ENCODE measurements at places on chromosomes 16 and 17. TPM values are rescaled to one million over a fixed set of nuclear protein-coding genes. Genes with fewer than 3 reads are reported as not detected.

Gene GRIN2C
- 0.23 TPM for polyA plus RNA-seq

Gene SYCE1L
- polyA plus RNA-seq = 0.32 TPM

Gene HOXB4
- polyA plus RNA-seq = 0.29 TPM

Gene ASGR1
- polyA plus RNA-seq = 0.19 TPM

Gene STX8
- 43.2 TPM for polyA plus RNA-seq

Gene EVI2A
- 1.9 TPM for polyA plus RNA-seq

Gene C16orf78
- not detected for polyA plus RNA-seq

Gene AIPL1
- not detected for polyA plus RNA-seq

Gene MRC2
- polyA plus RNA-seq = 15.0 TPM

Gene KLHL10
- not detected for polyA plus RNA-seq

Gene TBC1D28
- not detected for polyA plus RNA-seq

Gene SOST
- polyA plus RNA-seq = not detected

Gene CDK3
- polyA plus RNA-seq = 1.6 TPM

Gene SLC38A8
- not detected for polyA plus RNA-seq

Gene POLR3K
- polyA plus RNA-seq = 10.9 TPM

Gene RAPGEFL1
- polyA plus RNA-seq = 3.3 TPM

Gene HOXB5
- polyA plus RNA-seq = 0.04 TPM

Gene CLTC
- 49.8 TPM for polyA plus RNA-seq

Gene CBX2
- 2.9 TPM for polyA plus RNA-seq

Gene GPRC5B
- 97.5 TPM for polyA plus RNA-seq

Gene WFDC1
- 2.1 TPM for polyA plus RNA-seq

Gene SLFN14
- polyA plus RNA-seq = not detected

Gene OTOP2
- polyA plus RNA-seq = not detected

Gene CDH11
- polyA plus RNA-seq = 1.4 TPM

Gene SPATA22
- not detected for polyA plus RNA-seq

Gene COG8
- 13.3 TPM for polyA plus RNA-seq

Gene ZNF319
- polyA plus RNA-seq = 5.6 TPM

Gene PRSS22
- not detected for polyA plus RNA-seq

Measured in heart left ventricle (tissue), 16 donors.